ENCODE measurements at places on chromosomes 11 and 22.

- DNase-seq: no peak
Observed at GRCh38 chr11:83611031-83611430, 324.9 kb upstream of the CCDC90B start.

DNA sequence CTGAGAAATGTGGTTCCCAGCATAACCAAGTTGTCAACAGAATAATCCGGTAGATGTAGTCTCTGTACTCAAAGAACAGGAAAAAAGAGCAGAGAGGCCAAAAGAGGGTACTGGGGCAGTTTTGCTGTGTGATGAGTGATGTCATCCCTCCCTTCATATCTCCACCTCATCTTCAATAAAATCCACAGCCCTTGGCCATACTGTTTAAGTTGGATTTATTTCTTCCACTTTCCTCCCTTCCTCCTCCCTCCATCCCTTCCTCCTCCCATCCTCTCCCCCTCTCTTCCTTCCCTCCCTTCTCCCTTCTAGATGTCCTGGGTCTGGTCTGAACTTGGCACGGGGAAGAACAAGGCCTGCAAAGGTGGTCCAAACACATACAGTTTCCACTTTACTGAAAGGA is 18.2 kb upstream of the GRK3 start:
- no peak for DNase-seq

DNA sequence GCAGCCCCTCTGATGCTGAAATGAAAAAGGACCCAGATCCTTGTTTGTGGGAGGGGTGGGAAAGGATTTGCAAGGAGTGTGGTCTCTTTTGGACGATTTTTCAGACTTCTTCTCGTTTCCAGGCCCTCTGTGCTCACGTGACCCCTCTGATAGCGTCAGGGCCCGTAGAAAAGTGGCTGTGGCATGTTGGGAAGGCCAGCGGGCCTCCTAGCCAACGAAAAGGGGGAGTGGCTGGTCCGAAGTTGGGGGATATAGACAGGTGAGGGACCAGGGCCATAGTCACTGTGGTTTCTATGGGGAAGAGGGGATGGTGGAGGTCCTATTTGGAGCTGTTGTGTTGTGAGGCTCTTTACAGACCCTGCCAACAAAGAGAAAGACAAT is 6.6 kb downstream of the PARVB start:
- no peak for DNase-seq

DNA sequence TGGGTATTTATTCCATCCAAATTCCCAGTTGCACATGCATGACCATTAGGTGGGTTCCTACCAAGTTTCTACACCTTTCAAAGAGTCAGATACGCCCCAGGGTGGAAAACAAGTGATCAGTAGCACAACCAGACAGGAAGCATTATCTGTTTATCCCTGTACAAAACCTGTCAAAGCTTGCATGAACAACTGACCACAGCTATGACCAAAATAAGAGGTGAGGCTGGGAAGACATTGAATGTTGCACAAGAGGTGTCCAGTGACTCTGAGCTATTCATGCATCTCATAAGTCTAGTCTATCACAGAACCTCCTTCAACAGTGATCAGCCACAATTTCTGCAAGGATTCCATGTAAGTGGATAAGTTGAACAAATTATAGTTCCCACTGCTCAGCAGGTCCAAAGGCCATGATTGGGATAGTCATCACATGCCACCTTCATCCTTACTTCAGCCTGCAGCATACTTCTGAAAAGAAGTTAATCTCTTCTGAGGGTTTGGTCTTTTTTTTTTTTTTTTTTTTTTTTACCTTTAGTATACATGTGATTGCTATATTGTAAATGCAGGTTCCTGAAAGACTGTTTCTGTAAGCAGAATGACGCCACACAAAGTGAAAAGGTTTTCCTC is 28.0 kb upstream of the TMEM45B start:
- DNase-seq: no peak

DNA sequence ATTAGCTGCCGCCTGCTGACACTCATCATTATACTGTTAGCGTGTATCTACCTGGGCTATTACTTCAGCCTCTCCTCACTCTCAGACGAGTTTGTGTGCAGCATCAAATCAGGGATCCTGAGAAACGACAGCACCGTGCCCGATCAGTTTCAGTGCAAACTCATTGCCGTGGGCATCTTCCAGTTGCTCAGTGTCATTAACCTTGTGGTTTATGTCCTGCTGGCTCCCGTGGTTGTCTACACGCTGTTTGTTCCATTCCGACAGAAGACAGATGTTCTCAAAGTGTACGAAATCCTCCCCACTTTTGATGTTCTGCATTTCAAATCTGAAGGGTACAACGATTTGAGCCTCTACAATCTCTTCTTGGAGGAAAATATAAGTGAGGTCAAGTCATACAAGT is 51.1 kb downstream of the PANX1 start:
- no peak for DNase-seq

DNA sequence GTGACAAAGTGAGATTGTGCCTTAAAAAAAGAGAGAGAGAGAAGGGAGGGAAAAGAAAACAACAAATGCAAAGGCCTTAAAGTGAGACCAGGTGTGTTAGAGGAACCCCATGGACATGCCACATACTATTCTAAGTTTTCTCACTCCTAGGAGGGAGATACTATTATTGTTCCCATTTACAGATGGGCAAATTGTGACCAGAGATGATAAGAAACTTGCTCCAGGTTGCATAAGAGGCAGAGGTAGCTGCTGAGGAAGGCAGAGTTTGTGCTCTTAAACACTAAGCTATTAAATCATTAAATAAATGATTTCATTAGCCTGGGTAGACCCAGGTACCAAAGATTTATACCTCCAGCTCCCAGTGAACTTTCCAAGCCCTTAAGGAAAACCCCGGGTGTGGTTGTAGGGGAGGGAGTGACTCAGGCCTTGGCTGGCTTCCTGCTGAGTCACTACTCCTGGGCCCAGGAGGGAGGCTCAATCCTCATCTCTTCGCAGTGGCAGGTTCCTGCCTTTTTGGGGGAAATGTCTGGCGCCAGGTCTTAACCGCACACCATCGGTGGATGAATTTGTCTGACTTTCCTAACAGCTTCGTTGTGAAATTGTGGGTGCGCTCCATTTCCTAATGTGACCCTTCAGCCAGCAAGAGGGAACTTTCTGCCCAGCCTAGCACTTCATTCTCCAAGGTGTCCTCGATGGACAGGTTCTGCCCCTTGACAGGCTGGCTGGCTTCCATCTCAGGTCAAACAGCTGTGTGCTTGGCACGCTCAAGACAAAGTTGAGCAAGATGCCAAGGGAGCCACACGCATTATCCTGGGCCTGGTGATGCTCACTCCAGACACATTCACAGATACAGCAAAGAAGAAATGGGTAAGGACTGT is 33.4 kb upstream of the PTPRJ start:
- peak; percentile 45 for DNase-seq

DNA sequence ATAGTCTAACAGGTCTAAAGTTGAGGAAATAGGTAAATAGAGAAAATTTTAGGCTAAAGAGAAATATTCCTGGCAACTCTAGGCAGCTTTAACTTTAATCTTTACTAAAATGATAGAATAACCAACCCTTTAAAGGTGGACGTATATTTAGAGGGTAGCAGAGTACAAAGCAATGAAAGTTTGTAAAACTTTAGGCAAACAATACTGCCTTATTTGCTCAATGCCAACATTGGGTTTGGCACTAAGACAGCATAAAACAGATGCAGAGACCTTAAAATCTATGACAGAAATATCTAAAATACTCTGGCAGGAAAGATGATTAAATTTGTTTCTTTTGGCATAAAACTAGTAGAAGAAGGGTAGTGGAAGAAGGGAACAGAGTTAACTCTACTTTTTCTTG is 70.7 kb downstream of the EMSY start:
- no peak for DNase-seq

All from activated CD4-positive, alpha-beta T cell treated with anti-CD3 and anti-CD28 coated beads for 48 hours (primary cell).